H4 (cell line): ENCODE measurements at places on chromosomes 3 and 15. TPM values are rescaled to one million over a fixed set of nuclear protein-coding genes. Genes with fewer than 3 reads are reported as not detected.

- DNase-seq, result no peak
Measured at GRCh38 chr3:162863579-162863978, 1367.0 kb downstream of the OTOL1 start.

The MKRN3 gene
- 5.6 and 9.6 TPM in 2 replicates for total RNA-seq

DNA sequence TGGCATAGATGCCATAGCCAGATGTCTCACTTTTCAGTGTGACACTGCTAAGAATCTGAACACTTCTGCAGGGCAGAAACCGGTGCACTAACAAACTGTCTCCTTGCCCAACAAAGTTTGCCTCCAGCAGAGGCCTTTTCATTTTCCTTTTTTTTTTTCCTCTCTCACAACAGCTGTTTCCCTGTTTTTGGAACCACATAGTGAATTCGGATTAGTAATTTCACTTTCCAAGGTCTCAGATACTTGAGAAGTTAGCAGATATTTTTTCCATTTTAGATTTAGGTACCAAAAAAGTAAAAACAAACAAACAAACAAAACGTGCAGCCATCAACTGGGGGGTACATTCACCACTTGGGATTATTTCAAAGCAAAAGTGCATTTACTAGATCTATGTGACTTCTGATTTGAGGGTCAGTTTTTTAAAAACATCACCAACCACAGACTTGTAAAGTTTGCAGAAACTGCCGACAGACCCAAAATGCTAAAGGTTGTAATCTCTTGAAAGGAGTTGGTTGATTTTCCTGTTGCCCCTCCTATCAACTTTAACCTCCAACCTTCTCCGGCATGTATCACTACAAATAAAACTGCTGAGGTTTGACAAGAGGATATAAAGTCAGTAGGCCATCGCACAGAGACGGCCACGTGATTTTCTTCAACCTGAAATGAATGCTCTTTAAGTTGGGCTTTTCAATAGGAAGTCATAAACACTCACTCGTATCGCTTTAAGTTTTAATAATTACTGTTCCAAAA is 169.1 kb downstream of the CDIN1 start:
- DNase-seq, result no peak

The AKAP13 gene
- total RNA-seq, result 13.8 and 16.6 TPM in 2 replicates

GRCh38 chr3:65558826-65559225 is 479.9 kb downstream of the MAGI1 start:
- DNase-seq, result no peak

- no peak for DNase-seq
Measured at GRCh38 chr3:186588632-186589031, 18.1 kb downstream of the DNAJB11 start.

GRCh38 chr15:69299943-69300588 is 1.4 kb downstream of the PAQR5 start:
- no peak for DNase-seq

The PFN2 gene
- total RNA-seq, result 333 and 336 TPM in 2 replicates

The ST3GAL6 gene
- 4.6 and 11.9 TPM in 2 replicates for total RNA-seq

DNA sequence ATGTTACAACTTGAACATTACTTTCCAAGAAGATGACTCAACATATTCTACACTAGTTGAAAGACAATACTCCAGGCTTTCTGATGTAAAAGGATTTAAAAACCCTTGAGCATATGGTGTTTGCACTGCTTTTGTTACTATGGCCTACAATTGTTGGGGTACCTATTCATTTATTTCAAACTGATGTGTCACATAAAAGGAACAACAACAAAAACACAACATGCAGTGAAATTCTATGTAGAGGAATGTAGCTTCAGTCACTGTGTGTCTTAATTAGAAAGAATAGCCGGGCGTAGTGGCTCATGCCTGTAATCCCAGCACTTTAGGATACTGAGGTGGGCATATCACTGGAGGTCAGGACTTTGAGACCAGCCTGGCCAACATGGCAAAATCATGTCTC is 1.6 kb downstream of the SPATA16 start:
- no peak for DNase-seq

DNA sequence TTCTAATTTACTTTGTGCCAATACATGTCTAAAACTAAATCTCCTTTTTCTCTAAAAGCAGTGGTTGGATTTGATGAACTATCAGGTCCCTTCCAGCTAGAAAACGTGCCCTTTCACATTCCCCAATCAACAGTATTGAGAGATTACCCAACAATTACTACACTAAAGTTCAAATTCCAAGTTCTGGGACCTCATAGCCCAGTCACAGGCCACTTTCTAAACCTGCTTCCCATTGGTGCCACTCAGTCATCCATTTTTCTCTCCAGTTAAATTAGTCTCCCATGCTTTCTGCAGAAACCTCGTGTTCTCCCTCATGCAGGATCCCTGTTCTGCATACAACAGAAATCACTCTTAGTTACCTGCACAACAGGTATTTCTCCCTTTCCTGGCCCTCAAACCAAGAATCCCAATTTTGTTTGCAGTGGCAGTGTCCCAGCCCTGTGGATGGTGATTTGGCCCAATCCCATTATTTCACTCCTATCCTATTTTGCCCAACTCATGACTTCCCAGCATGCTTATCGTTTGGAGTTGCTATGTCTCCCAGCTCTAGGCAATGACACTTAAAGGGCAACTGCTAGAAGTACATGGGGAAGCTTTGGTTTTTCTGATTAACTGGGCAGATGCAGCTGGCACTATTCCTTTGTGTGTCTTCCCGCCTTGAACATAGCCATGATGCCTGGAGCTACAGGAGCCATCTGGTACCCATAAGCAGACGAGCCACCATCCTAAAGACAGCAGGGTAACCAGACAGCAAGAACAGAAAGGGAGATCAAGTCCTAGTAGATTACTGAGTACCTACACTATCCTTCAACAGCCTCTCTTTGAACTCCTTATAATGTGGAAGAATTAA is 224.2 kb downstream of the MINAR1 start:
- no peak for DNase-seq

DNA sequence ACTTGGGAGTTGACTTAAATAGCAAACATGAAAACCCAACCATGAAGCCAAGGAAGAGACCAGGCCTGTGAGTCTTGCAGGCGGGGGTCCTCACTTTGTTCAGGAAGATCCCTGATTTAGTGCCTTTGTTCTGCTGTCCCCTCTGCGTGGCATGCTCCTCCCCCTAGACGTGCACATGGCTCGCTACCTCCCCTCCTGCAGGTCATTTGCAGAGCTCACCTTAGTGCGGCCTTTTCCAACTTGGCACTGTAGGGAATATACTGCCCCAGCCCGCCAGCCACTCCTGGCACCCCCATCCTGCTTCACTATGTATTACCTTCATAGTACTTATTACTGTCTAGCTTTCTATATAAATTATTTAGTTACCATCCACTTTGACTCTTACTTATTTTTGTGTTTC is 18.3 kb downstream of the GXYLT2 start:
- DNase-seq, result no peak

GRCh38 chr3:66381626-66382025 is 119.2 kb downstream of the LRIG1 start:
- DNase-seq, result no peak

DNA sequence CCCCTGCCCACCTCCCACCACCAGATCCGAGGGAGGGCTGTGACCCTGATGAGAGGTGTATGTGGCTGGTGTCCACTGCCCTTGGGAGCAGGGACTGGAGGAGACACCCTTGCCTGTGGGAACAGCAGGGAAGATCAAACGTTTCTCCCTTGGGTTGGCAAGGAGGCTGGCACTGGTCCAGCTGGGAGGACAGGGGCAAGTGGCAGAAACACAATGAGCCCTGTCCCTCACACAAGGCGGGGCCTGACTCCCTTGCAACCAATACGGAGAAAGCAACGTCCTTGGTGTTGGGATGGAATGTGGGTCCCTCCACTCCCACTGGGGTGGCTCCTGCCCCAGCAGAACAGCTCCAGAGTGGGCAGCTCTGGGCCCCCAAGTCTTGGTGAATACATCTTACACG is 5.2 kb downstream of the HYAL2 start:
- no peak for DNase-seq

- no peak for DNase-seq
Measured at GRCh38 chr15:31869686-31870307, 160.5 kb upstream of the CHRNA7 start.
